ENCODE measurements at places on chromosomes 4 and X.

DNA sequence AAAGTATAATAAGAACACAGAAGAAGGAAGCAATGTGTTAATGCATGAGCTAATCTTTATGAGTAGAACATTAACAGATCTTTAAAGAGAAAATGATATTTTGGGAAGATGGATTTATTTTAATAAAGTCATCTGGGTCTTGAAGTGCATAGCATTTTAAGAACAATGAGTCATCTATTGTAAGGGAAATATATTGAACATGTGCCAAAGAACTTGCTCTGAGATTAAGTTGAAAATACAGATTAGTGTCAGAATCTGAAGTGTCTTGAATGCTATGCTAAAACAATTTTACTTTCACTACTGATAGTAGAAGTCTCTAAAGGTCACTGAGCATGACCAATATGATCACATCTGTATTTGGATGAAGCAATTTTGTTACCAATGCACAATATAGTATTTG is 776.7 kb upstream of the GRID2 start:
- DNase-seq: no peak

DNA sequence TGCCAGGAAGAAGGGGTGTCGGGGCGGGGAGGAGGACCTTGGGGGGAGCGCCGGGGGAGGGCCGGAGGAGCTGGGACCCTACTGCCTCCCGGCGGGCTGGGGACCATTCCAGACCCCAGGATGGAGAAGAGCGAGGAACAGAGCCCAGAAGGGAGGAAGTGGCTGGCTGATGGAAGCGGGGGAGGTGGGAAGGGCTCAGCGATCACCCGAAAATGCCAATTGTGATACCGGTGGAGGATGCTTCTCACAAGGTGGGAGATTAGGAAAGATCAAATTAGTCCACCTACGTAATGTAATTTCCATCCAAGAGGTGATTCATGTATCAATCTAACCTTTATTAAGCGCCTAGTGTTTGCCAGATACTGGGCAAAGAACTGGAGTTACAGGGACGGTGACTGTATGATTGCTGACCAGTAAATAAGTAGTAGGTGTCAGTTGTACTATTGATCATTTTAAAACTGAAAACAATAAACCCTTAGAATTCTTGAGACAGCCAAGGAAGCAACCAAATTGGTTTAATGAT is 452 bp upstream of the RAI2 start:
- no peak for DNase-seq

DNA sequence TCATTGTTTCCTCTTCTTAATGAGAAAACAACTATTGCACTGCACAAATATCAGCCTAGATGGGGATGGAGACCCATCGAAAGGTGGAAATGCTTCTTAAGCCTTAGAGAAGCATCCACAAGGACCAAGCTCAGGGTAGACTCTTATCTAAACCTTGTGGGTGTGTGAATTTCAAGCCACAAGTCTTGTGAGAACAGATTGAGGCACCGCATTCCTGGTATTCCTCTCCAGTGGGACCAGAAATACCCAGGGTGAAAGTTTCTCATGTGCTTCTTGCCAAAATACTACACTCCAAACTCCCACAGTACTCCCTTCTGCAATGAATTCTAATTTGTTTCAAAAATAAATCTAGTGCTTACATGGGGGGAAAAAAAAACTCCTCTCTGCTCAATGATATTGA is 375.6 kb downstream of the PDGFC start:
- no peak for DNase-seq

- no peak for DNase-seq
These were observed 119.2 kb upstream of the GRID2 start for GRCh38 chr4:92184566-92184965.

GRCh38 chr4:12555011-12555410 is 929.1 kb downstream of the RAB28 start:
- DNase-seq: no peak

DNA sequence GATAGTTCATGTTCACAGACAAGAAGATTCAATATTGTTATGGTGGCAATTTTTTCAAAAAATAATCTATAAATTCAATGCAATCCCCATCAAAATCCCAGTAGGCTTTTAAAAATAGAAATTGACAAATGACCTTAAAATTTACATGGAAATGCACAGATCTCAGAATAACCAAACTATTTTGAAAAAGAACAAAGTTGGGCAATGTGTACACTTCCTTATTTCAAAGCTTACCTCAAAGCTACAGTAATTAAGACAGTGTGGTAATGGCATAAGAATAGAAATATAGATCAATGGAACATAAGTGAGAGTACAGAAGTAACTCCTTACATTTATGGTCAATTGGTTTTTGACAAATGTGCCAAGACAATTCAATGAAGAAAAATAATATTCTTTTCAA is 39.0 kb downstream of the FRMD7 start:
- DNase-seq: no peak

- no peak for DNase-seq
These were observed 67.7 kb upstream of the ZXDA start for GRCh38 chrX:57977992-57978391.

DNA sequence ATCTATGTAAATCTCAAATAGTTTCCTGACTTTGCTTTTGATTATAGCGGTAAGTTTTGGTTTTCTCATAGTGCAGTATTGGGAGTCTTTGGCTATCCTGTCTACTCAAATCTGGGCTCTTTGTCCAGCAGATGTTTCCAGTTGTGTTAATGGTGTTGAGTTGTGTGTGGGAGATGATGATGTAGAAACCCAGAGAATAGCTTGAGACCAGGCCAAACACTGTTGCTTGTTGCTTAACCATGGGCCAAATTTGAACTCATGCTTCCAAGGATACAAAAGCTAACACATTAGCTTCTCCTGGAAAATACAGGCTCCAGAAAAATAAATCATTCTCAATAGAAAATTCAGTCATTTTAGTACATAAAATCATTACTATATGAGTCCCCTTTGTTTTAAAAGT is 82.6 kb upstream of the GYPA start:
- DNase-seq: no peak

DNA sequence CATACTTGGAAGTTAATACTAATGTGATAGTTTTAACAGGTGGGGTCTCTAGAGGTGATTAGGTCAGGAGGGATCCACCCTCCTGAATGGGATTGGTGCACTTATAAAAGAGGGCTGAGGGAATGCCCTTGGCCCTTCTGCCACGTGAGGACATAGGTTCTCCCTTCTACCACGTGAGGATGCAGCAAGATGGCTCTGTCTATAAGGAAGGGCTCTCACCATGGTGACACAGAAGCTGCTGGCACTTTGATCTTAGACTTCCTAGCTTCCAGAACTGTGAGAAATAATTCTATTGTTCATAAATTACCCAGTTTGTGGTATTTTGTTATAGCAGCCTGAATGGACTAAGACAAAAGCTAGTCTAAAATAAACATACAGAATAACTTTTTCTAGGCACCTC is 1.0 kb downstream of the AADAT start:
- no peak for DNase-seq

DNA sequence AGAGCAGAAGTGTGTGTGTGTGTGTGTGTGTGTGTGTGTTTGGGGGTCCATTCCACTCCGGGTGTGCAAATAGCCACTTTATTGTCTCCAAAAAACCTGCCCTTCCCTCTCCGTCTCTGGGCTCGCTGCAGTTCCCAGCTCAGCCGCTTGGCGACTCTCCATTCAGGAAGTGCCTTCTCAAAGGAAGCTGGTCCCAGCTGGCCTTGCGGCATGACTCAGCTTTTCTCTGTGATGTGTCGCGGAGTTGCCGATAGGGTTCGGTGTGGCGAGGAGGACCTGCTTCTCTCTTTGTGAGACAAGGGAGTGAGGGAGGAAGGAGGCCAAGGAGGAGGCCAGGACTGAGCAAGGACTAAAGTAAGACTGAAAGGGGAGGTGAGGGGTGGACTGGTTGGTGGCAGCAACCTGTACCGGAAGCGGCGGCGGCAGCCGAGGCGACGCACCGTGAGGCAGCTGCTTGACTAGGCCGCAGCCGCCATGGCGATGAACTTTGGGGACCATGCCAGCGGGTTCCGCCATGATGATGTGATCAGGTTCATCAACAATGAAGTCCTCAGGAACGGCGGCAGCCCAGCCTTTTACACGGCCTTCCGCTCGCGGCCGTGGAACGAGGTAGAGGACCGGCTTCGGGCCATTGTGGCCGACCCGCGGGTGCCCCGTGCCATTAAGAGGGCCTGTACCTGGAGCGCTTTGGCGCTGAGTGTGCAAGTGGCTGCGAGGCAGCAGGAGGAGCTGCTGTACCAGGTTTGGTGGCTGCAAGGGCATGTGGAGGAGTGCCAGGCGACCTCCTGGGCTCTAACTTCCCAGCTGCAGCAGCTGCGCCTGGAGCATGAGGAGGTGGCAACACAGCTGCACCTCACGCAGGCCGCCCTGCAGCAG is at the start of gene TEX13C:
TEX13C (plus strand) TSS at position 226 of the 876 bp plus-strand sequence; CDS start at position 475, 249 bp downstream.
- no peak for DNase-seq

GRCh38 chr4:59314637-59315036 is 1885.5 kb upstream of the ADGRL3 start:
- DNase-seq: no peak

DNA sequence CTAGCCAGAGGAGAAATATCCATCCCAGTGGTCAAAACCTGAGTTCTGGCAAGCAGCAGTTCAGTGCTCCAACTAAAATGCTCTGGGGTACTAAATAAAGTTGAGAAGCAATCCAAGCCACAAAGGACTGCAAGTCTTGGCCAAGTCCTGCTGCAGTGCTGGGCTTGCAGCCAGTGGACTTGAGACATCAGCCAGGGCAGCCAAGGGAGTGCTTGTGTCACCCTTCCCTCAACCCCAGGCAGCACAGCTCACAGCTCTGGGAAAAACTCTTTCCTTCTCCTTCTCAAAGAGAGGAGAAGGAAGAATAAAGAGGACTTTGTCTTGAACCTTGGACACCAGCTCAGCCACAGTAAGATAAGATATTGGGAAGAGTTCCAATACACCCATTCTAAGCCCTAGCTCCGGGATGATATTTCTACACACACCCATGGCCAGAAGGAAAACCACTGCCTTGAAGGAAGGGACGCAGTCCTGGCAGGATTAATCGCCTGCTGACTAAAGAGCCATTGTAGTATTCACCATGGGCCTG is 99.8 kb downstream of the PTCHD1 start:
- no peak for DNase-seq

GRCh38 chr4:16155528-16156169 is 70.6 kb downstream of the TAPT1 start:
- no peak for DNase-seq

GRCh38 chr4:45518832-45519231 is 605.0 kb downstream of the GABRG1 start:
- DNase-seq: no peak

DNA sequence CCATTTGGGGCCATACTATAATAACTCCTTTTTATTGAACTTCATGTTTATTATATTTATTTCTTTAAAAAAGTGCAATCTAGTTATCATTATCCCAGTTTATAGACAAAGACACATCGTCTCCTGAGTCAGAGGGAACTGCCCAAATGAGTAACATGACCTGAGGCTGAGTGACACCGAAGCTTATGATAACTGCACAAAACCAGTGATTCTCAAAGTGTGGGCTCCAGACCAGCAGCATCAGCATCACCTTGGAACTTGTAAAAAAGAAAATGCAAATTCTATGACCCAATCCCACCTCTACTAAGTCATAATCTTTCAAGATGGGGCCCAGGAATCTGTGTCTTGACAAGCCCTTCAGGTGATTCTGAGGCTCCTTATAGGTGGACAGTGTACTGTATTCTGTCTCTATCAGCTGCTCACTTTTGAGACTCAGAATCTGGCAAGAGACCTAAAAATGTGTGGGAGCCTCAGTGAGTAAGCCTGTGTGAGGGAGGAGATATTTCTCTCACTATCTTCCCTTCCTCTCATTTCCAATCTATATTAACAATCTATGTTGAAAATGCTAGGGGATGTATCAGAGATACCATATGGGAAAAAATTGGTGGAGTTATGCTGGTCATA is 147.0 kb downstream of the PACRGL start:
- DNase-seq: no peak

GRCh38 chrX:11431786-11432185 is 138.6 kb downstream of the AMELX start:
- DNase-seq: no peak

GRCh38 chrX:8374041-8374825 is 90.4 kb upstream of the VCX3B start:
- DNase-seq: no peak

DNA sequence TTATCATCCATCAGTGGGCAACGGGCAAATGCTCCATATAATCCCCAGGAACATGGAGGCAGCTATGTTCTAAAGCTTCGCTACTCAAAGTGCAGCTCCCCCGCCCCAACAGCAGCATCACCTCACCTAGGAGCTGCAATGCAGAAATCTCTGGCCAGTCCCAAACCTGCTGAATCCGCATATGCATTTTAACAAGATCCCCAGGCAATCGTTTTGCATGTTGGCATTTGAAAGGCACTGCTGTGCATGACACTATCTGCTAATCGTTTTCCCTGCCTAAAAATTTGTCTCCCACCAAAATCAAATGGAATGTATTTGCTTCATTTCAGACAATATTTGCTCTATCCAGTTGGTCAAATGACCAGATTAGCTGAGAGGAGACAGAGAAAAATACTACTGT is 15.2 kb downstream of the ADGRG2 start:
- DNase-seq: no peak

DNA sequence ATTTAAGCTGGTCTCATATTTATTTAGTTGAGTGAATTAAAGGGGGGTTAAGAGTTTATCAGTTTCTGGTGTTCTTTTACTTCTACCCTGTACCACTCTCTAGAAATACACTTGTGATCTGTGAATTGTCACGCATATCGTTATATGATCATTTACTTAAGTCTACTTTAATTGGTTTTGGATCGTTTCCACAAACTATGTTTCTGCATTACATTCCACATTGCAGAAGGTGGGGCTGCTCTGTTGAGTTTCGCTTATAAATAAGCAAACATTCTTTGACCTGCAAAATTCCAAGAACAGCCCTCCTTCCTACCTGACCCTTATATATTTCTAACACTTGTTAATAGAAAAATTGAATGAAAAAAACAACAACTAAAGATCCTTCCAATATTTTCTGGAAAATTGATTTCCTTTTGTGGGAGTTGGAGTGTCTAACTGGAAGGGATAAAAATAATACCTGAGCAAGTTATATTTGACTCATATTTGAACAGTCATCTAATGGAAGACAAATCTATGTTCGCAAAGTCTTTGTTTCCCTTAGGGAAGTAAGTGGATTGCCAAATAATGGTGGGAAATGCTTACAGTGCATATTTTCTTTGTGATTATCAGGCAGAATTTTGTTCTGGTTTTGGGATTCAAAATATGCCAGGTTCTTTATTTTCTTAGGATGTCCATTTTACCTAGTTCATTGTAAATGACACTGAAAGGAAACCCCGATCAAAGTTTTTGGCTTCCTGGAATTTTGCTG is 152.7 kb downstream of the RELL1 start:
- no peak for DNase-seq

GRCh38 chrX:69185141-69185540 is 19.9 kb upstream of the PJA1 start:
- DNase-seq: no peak

DNA sequence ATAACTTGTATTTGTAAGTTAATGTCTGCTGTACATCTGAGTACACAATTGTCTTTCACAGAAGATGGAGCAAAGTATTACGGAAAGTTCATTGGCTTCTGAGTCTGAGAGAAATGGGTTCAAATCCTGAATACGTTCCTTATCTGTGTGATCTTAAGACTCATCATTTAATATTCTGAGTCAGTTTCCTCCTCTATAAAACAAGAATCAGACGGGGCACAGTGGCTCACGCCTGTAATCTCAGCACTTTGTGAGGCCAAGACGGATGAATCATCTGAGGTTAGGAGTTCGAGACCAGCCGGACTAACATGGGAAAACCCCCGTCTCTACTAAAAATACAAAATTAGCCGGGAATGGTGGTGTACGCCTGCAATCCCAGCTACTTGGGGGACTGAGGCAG is 57.8 kb downstream of the APBB2 start:
- no peak for DNase-seq
